ENCODE measurements at places on chromosomes 2 and 18.

- DNase-seq = peak; percentile 92
These were observed 64.1 kb upstream of the ADAM23 start for GRCh38 chr2:206379266-206379665.

DNA sequence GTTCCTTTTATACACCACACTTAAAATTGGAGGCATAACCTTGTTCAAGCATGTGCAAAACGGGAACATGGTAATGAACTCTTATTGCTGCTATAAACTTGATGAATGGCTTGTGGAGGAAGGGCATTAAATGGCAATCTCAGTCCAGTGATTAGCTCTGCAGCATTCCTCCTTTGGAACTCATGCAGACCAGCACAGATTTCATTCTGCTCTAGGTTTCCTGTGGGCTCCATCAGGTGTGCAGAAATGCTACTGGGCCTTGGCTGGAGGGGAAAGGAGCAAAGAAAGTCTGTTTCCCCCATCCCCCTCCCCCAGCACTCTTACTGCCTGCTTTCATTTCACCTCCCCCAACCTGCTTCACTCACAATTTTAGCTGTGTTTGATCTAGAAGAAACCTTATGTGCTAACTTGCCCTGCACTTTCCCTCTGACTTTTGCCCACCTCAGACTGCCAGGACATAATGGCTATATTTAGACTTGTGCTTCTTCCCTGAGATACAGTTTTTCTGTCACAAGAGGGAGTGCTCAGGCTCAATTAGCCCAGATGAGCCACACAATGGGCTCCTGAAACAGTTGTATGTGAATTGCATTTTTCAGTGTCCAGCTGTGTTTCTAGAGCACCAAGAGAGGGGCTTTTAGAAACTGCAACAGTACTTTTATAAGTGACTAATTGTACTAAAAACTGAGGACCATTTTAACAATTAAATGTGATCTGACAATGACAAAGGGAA lies 109.8 kb downstream of the FSHR start:
- DNase-seq = peak; percentile 53

DNA sequence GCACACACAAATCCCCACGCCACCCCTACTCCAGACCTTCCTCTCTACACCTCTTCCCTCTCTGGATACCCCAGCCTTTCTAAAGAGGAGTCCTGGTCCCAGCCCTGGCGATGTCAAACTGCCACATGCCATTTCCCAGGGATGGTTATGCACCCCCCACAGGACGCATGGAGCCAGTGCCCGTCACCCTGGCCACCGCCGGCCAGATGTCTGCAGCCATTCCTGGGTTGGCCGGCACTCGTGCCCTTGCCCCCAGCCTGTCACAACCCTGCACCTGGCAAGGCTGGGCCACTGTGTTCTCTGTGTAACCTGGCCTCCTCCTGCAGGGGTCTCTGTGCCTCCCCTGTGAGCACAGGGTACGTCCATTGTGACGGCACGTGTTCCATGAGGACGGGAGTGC lies 58.1 kb upstream of the NFATC1 start:
- DNase-seq = no peak

GRCh38 chr2:42095923-42096408 lies 48.1 kb downstream of the PKDCC start:
- DNase-seq = peak; percentile 88

DNA sequence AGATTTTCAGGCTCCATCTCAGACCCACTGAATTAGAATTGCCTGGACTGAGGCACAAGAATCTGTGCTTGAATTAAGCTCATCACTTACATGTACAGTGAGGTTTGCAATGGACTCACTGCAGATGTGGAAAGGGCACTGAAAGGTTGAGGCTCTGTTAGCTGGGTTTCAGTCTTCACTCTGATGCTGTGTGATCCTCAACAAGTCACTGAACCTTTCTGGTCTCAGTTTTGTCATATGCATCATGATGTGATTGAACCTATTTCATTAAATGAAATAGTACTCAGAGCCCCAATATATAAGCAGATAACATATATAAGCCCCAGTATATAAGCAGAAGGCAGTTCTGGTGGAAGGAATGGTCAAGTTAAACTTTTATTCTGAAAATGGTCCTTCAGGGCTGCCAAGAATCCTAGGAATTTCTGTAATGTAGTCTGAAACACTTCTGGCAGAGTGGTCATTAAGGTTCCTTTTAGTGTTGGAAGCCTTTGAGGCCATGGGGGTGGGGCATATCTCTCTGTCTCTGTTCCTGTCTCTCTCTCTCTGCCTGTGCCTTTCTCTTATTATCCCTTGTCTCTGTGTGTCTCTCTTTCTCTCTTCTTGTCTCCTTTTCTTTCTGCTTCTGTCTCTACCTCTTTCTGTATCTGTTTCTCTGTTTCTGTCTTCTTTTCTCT lies 110.4 kb downstream of the ADCYAP1 start:
- peak; percentile 59 for DNase-seq

DNA sequence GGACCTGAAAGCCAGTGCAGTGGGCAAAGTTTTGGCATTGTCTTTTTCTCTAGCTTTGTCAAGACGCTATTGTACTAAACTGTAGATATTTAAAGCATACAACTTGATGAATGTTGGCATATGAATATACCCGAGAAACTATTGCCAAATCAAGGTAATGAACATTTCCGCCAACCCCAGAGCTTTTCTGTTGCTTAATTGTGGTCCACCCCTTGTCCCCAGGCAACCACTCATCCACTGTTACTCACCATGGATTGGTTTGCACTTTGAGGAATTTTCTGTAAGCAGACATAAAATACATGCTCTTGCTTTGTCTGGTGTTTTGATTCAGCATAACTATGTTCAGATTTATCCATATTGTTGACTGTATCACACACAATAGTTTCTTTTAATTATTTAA lies 688.4 kb downstream of the ADCYAP1 start:
- DNase-seq = no peak

- DNase-seq = no peak
These were observed 7.2 kb upstream of the TET3 start for GRCh38 chr2:73977466-73977865.

DNA sequence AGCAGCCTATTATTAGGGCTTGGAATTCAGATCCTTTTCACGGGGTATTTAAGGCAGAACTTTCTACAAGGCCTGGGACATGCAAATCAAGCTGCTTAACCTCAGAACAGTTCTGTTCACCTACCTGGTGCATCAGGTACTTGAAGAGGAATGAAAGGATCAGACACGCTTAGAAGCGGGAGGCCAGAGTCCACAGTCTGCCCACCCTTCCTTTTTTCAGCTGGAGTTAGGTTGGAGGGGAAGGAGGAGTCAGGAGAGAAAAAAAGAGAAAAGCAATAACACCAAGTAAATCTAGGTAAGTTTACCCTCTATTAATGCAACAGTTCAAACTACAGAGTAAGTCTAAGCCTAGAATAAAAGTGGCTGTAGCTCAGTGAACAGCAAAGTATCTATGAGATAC lies 58.6 kb upstream of the NFU1 start:
- no peak for DNase-seq

DNA sequence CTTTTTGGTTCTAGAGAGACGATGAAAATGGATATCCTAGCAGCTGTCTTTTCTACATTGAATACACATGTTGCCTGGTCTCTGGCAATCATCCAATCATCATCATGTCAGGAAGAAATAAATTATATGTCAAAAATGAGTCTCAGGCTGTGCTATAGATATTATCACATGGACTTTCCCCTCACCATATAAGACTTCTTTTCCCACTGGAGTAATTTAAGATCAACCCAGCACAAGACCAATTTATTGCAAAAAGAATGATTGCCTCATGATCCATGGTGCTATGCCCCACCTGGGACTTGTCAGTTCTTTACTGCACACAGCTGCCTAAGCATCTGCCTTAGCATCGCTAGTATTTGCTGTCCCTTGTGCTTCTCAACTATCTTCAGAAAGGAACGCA lies 783.7 kb upstream of the TMEFF2 start:
- peak; percentile 97 for DNase-seq

- peak; percentile 15 for DNase-seq
These were observed 502.5 kb upstream of the ACVR2A start for GRCh38 chr2:147342329-147342728.

DNA sequence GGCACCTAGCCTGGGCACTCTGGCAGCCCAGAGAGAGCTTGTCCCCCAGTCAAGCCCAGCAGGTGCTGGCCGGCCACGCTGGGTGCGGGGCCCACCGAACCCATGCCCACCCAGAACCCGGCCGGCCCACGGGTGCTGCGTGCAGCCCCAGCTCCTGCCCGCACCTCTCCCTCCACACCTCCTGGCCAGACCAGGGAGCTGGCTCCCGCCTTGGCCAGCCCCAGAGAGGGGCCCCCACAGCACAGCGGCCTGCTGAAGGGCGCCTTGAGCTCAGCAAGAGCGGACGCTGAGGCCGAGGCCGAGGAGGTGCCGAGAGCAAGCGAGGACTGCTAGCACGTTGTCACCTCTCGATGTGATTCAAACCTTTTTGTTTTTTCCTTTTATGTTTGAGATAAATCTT lies 407.0 kb upstream of the KCNJ3 start:
- no peak for DNase-seq

- DNase-seq = no peak
These were observed 4.0 kb downstream of the NT5DC4 start for GRCh38 chr2:112724591-112725525.

- DNase-seq = no peak
These were observed 115.0 kb downstream of the THADA start for GRCh38 chr2:43480874-43481273.

GRCh38 chr2:52473526-52473925 lies 1294.1 kb upstream of the CHAC2 start:
- no peak for DNase-seq

- DNase-seq = no peak
These were observed 7.4 kb downstream of the REEP1 start for GRCh38 chr2:86330001-86330400.

DNA sequence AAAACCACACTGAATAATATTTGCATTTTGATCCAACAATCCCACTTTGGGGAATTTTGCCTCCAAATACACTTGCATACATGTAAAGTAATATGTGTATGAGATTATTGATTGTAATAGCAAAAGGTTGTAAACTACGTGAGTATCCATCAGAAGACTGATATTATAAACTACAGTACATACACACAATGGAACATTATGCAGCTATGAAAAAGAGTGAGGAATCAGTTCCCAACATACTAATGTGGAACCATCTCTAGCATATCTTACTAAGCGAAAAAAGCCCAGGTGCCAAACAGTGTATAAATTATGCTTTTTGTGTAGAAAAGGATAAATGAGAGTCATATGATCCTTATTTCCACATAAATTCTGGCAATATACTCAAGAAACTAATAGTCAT lies 16.0 kb upstream of the C2orf74 start:
- no peak for DNase-seq

DNA sequence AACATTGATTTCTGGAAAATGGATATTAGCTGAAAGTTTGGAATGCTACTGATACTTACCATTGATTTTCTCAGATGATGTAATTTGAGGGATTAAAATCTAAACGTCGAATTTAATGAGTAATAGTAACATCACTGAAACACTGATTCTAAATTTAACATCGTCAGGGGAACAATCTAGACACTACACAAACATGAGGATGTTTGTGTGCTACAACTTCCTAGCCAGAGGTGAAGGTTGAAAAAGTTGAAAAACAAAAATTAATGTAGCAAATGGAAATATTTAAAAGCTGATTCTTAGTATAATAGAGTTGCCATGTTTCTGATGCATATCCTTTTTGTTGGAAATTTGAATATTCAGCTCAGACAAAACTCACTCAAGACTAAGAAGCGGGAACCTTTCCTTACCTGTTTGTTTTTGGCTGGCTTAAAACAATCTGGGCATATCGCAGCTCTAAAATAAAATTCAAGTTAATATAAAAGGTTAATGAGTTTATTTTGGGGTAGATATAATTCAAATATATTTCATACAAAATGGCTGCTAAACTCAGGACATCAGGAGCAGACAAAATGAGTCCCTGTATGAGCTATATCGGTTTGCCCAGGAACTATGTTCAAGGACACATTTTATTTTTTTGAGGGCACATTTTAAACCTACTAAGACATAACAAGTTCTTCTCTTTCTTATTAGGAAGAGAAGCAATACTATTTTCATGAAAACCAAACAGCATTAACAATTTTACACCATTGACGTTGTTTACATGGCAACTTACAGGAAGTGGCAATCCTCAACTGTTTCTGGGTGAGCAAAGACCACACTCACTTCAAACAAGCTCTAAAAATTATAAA lies 52.6 kb upstream of the PEX13 start:
- no peak for DNase-seq

DNA sequence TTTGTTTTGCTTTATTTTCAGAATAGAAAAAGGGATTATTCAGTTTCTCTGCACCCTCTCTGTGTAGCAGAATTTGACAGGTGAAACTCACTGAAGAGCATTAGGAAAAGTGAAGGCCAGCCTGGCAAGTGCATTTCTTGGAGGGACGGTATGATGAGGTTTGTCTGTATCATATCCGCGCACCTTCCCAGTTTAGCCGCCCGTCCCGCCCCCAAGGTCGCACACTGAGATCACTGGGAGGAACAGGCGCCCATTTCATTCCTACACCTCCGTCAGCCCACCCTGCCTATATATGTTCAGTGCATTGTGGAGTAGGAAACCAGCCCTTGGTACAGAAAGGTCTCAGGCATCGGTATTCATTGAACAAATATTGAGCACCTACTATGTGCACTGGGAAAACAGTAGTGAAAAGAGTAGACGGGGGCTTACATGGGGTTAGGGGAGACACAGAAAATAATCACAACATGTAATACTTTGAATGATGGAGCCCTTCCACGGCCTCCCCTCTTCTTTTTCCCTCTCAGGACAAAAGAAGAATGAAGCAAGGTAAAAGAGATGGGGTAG lies 678 bp upstream of the FECH start:
- DNase-seq = no peak

DNA sequence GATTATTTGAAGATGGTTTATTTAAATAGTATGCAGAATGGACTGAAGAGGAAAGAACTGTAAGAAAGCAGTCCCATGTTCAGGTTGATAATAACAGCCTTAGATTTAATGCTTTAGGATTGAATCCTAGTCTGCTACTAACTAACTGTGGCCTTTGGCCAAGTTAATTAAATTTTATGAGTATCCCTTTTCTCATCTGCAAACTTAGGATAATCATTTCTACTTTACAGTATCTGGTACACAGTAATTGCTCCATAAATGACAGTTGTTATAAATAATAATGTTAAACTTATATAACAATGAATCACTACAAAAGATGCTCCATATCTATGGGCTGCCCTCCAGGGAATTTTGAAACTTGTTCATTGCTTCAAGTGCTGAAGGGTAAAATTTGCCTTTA lies 41.0 kb downstream of the FAP start:
- DNase-seq = no peak

DNA sequence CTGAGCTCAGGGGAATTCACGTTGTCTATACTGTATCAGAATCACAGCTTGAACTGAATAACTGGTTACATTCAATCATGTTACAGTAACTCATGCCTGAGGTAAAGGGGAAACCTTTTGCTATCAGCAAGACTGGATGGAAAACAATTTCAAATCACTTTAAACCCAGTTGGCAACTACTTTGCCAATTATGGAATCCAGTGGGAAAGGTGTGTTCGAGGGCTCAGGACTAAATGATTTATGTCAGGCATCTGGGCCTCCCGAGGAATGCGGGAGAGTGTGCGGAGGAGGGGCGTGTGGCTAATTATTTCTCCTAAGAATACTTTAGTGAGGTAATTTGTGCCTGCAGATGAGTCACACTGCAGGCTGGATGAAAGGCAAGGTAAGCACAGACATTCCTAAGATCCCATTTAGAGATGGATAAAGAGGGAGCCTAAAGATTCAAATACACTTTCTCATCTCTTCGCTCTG lies 100.1 kb downstream of the HRH4 start:
- no peak for DNase-seq

- no peak for DNase-seq
These were observed 259.2 kb downstream of the SH3BP4 start for GRCh38 chr2:235211056-235211455.

GRCh38 chr2:91839904-91840868 lies 3031.0 kb upstream of the TEKT4 start:
- DNase-seq = no peak

- DNase-seq = no peak
These were observed 50.6 kb downstream of the UNC50 start for GRCh38 chr2:98658816-98659490.
